ENCODE measurements at places on chromosomes 3 and 15.

- peak; percentile 13 for DNase-seq
Measured at GRCh38 chr3:105553851-105554250, 187.1 kb downstream of the ALCAM start.

DNA sequence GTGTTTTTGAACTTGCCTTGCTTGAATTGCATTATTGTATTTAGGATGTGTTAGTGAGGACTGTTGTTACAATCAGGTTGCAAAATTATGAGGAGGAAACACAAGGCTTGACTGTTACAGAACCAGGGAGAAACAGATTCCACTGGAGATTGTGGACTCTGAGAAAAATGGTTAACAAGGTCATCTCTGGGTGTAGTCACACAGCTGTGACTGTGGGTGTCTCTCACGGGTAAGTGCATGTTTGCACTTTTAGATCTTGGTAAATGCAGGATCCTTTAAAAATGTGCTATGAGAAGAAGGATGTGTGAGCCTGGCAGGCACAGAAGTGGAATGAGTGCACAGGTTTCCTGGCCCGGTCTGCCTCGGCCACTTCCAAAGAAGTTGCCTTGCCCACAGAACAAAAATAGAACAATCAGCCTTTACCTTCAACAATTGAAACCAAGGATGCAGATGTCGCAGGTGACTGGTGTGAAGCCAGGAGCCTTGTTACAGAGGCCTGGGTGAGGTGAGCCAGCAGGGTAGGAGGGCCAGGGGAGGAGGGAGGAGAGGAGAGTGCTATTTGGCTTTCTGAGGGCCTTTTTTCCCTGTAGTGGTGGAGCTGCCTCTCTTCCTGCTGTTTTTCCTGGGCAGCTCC, 68.0 kb downstream of the ABHD5 start:
- no peak for DNase-seq

GRCh38 chr3:52406791-52407510, 38.0 kb downstream of the SEMA3G start:
- DNase-seq = no peak

DNA sequence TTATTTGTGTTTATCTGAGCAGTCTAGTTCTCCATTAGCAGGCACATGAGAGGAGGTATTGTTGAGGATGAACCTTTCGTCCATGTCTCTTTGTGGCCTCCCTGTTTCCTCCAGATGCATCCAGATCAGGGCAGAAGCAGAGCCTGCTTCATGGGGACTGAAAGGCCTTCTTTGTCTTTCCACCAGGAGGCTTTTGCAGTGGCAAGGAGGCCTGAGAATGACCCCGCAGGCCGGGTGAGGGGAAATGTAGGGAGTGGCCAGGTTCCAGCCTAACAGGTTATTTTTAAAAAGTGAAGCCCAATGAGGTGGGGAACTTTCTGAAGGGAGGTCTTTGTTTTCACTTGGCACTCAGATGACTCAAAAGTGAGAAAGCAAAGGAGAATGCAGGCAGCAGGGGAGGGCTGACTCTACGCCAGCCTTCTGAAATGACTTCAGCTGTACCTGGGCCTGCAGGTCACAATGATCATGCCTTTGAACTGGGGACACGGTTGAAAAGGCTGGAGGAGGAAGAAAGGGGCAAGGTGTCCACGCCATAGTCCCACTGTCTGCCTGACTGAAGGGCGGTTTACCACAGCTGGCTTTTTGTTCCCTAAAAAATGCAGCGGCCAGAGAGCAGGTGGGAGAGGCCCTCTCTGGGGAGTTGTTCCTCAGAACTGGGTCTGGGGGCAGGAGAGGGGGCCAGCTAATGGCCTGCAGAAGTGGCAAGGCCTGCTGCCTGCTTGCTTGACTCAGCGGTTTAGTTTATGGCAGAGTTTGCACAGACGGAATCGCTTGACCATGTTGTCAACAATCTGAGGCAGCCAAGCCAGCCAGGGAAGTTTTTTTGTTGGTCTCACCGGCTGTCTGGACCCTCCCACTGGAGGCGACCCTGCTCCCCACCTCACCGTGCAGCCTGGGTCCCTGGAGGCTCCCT, 28.7 kb downstream of the CMTM7 start:
- DNase-seq = peak; percentile 76

- DNase-seq = no peak
Measured at GRCh38 chr15:83340087-83340486, 55.6 kb upstream of the BNC1 start.

GRCh38 chr3:36147934-36148558, 232.3 kb upstream of the STAC start:
- no peak for DNase-seq

DNA sequence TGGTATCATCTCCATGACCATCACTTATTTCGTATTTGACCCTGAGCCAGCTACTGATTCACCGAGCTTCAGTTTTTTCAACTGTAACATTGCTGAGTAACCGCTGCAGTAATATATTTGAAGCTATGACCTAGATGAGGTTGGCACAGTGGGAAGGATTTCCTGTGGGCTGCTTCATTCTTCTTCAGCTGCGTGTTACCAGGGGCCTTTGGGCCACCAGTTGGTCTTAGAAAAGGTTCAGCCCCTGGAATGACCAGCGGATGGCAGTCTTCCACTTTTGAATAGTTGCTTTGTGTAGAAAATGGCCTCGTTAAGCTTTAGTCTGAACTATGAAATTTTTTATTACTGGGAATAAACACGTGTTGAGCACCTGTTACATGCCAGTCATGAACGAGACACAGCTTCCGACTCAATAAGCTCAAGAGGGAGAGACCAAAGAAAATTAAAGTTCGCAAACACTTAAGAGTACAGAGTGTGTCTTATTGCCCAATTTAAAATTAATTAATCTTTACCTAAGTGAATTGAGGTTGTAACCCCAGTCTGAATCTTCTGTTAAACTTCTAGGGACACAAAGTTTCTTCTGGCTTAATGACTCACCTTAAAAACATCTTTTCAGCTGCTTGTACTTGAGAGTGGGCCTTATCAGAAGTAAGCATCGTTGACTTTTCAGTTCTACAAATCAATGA, 57.6 kb upstream of the NR2E3 start:
- peak; percentile 98 for DNase-seq

DNA sequence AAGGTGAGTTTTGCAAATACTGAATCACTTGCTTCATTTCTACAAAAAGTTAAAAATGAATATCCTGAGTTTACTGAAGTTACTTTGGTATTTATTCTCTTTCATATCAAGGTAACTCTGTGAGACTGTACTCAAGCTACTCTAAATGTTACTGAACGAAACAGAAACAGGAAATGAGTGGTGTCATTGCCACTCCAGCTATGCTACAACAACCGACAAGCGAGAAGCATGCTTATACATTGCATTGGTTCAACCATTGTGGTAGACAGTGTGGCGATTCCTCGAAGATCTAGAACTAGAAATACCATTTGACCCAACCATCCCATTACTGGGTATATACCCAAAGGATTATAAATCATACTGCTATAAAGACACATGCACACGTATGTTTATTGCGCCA, 313.2 kb upstream of the THBS1 start:
- DNase-seq = no peak

DNA sequence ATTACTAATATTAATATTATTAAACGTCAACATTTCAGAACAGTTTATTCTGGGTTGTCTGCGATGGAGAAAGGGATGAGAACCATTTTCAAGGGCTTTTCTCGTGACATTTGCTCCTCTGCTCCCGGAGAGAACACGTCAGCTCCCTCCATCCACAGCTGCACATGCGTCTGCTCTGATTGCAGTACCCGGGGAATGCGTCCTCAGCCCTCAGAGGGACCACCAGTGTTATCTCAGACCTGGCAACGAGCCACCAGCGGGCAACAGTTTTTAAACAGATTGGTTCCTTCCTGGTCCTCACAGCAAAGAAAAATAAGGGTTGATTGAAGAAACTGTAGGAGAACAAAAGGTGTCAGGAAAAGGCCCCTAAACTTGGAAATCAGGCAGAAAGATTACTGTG, 202.2 kb upstream of the ADAMTS9 start:
- no peak for DNase-seq

DNA sequence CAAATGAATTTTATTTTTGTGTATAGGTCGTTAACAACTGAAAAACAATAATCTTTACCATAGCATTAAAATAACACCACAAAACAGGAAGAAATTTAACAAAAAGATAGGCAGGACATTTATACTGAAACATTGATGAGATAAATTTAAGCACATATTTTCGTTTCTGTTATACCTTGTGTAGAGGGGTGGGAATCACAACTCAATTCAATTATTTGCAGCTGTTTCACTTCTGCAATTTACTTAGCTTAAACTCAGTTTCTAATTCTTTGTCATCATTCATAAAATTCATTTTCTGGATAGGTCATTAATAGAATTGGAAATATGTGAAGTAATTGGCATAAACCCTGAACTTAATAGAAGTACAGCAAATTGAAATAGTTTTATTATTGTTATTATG, 42.3 kb downstream of the TP63 start:
- DNase-seq = no peak

- DNase-seq = no peak
Measured at GRCh38 chr3:196967412-196968232, 1.0 kb downstream of the PIGZ start.

GRCh38 chr3:10518506-10519150, 13.2 kb upstream of the ATP2B2 start:
- peak; percentile 91 for DNase-seq

- DNase-seq = no peak
Measured at GRCh38 chr15:39874890-39875549, 45.0 kb downstream of the GPR176 start.

DNA sequence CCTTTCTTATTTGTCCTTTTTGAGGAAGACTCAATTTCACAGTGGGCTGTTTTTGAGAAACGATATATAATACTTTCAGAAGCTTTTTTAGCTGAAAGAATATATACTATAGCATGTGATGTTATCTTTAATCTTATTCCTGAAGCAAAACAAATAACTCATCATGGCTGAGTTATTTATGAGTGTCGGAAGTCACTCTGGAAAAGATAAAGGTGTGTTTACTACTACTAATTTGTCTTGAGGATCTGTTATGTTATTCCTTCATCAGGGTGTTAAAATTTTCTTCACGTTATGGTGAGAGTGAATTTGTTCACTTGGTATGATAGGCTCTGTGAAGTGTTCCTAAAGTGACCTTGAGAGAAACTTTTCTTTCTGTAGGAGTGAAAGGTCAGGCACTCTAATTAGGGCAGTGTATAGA, 4.7 kb downstream of the TCF12 start:
- DNase-seq = no peak

DNA sequence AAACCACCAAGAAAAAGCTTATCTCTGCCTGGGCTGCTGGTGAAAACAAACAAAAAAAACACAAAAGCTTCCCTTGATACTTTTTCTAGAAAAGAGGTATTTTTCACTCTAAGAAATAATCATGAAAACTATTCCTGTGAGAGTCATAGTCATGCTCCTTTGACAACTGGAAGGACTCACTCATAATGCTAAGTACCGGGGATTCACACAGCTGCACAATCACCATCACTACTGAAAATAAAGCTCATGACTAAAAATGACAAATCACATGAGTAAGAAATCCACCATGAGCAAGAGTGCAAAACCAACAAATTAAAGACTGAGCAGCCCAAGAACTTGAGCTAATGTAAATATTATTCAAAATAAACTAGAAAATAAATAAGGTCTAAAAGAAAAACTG, 10.6 kb upstream of the POU1F1 start:
- peak; percentile 35 for DNase-seq

GRCh38 chr3:16961621-16962205, 77.0 kb downstream of the PLCL2 start:
- no peak for DNase-seq

DNA sequence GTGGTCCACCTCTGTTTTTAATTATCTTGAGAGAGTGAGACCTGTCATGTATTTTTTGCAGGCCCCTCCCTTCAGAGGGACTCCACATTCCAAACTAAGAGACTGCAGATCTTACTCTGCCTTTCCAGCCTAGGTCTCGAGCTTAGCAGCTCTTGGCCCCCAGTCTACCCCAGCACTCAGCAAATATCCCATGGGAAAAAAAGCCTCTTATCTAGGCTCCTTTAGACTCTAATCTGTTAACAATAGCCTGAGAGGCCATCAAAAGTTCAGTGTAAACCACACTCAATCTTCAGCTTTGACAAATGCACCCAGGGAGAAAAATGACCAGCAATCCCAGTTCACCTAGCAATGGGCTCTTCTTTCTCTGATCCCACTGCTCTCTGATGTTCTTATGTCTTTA, 8.6 kb upstream of the BLM start:
- no peak for DNase-seq

DNA sequence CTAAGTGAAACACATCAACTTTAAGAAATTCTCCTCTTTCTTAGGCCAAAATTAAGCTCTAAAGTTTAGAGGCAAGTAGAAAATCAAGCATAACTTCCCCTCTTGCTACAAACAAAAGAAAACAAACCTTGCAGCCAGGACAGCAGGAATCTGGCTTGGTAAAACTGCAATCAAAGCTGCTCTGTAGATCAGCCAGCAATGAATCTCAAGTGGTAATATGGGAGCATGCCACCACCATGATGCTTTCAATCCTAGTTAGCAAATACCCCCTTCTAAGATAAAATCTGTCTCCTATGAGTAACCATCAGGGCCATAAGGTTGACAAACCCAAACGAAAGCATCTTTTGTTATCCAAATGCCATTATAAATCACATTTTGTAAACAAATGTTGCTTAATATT, 208.3 kb upstream of the PLSCR5 start:
- peak; percentile 8 for DNase-seq

DNA sequence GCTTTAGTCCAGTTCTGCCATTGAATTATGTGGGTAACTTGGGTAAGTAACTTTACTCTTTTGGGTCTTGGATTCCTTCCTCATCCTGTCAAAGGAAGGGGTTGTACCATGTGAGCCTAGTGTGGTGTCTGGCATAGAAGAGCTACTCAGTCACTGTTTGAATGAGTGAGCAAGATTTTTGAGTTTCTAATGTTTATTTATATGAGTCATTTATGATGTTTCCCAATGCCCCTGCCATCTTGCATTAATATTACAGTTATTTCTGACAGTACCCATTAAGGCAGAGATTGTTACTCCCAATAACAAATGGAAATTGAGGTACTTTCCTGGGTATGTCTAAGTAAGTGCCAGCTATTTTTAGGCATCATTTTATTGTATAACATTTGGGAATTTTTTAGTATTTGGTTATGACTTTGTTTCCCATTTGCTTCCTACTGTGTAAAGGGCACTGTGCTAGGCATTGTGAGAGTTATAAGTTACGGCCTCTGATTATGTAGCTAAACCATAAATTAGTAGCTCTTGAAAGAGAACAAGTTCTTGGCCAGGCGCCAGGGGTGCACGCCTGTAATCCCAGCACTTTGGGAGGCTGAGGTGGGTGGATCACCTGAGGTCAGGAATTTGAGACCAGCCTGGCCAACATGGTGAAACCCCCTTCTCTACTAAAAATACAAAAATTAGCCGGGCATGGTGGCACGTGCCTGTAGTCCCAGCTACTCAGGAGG, 23.5 kb downstream of the NR1D2 start:
- DNase-seq = no peak
